H7 (cell line): ENCODE measurements at places on chromosomes 7 and 10. TPM values are rescaled to one million over a fixed set of nuclear protein-coding genes. Genes with fewer than 3 reads are reported as not detected.

The CYP3A7 gene
- not detected in 2 replicates for total RNA-seq

The ITGB8 gene
- total RNA-seq, result 1.5 and 2.2 TPM in 2 replicates

The SPOCK2 gene
- 1.3 TPM in 2 replicates for total RNA-seq

The UCN3 gene
- total RNA-seq, result not detected in 2 replicates

The SCART1 gene
- 0.03 and 0.44 TPM in 2 replicates for total RNA-seq

The PRRT4 gene
- total RNA-seq, result 0.14 and 0.67 TPM in 2 replicates

The CTAGE15 gene
- 0.28 and 1.7 TPM in 2 replicates for total RNA-seq

The SFTPD gene
- 0.21 and 1.5 TPM in 2 replicates for total RNA-seq

The C10orf62 gene
- not detected in 2 replicates for total RNA-seq

The IGFBP1 gene
- not detected in 2 replicates for total RNA-seq

The MET gene
- 14.6 and 25.4 TPM in 2 replicates for total RNA-seq

The MEOX2 gene
- not detected in 2 replicates for total RNA-seq

The ZNF746 gene
- total RNA-seq, result 19.4 and 19.9 TPM in 2 replicates

The VOPP1 gene
- 87.1 and 103 TPM in 2 replicates for total RNA-seq

The ZNF138 gene
- 0.35 and 0.81 TPM in 2 replicates for total RNA-seq

The PTPRN2 gene
- 0.70 and 0.80 TPM in 2 replicates for total RNA-seq

The FAM24B gene
- total RNA-seq, result 0.85 and 4.8 TPM in 2 replicates

The CARD11 gene
- total RNA-seq, result 21.4 and 32.7 TPM in 2 replicates

The CNTNAP2 gene
- 102 and 109 TPM in 2 replicates for total RNA-seq

The LEP gene
- total RNA-seq, result not detected in 2 replicates

The ACSL5 gene
- total RNA-seq, result 0.17 TPM in 1 of 2 replicates, not detected in the other

The GHRHR gene
- total RNA-seq, result 1.9 and 2.7 TPM in 2 replicates

DNA sequence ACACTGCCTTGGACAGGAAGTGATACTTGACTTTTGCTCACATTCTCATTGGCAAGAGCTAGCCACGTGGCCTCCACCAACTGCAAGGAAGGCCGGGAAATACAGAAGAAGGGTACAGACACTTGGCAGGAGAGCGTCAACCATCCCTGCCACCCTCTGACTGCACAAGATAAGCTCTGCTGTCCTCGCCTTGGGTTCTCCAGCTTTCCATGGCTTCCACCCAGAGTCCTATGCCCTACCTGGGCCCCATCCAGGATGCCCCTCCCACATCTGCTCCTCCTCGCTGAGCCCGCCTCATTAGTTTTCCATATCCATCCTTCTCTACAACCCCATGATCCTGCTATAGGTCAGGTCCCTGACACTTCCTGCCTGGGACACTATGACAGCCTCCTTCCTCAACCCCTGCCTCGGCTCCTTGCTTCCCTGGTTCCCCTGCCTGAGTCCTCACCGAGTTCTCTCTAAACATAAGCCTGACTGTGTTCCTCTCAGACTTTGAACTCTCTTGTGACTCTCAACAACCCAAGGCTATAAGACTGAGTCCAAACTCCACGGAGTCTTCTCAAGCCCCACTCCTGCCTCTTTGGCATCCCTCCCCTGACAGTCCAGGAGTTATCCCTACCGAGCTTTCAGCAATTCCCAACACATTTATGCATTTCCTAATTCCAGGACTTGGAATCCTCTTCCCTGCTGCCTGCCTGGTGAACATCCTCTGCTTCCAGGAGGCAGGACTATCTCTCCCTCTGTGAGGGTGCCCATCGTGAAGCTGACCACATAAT is 23.2 kb upstream of the GDF10 start:
- no peak for DNase-seq

GRCh38 chr7:115731796-115732471 is 298.6 kb downstream of the TFEC start:
- no peak for DNase-seq

GRCh38 chr10:15436696-15437095 is 65.6 kb upstream of the FAM171A1 start:
- no peak for DNase-seq

- no peak for DNase-seq
Observed at GRCh38 chr10:95276367-95277200, 14.2 kb downstream of the PDLIM1 start.

DNA sequence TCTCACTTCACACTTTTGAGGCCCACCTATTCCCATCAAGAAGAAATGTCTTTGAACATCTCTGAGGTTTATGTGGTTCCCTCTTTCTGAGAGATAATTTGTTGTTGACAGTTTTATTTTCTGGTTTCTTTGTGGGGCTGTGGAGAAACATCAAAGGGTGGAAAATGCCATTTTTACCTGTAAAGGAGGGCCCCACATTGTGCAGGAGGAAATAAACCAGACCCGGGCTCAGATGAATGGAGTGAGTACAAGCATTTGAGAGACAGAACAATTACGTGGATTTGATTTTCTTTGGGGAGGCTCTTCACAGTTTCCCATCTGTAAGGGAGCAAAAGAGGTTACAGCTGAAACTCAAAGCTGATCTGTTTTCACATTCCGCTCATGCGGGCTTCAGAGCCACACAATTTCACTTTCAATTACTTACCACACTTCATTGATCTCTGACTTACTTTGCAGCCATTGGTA is 29.8 kb downstream of the ITPRIP start:
- DNase-seq, result no peak

- no peak for DNase-seq
Observed at GRCh38 chr10:77836299-77836820, 90.2 kb downstream of the DLG5 start.

DNA sequence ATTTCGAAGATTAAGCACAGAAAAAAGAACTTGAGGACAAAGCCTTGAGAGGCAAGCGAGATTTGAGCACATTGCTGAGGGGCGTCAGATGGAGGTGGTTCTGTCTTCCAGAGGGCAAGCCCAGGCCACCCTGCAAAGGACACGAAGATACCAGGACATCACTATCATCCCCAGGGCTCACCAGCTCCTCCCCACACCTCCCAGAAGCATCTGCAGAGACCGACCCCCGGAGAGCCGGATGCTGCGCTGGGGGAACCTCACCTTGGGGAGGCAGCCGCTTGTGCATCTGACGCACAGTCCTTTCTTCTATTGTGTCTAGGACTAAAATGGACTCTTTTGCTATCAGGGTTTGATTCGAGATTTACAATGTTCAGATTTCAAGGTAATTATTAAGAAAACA is 259.7 kb downstream of the DNAJB6 start:
- DNase-seq, result no peak

DNA sequence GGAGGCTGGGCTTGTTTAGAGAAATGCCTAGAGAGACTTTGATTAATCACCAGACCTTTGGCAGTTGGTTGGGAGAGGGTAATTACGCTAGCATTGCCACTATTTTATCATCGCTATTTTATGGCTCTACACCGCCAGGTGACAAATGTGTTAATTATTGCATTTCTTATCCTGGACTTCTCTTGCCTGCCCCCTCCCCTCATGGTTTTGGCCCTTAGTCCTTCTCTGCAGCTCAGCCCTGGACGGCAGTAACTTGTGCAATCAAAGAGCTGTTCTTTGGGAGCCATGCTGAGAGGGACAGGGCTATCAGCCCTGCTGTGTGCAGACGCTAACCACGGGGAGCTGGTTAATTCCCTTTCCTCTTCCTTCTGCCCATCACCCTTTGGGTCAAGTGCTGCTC is 585.0 kb downstream of the AUTS2 start:
- peak; percentile 24 for DNase-seq

DNA sequence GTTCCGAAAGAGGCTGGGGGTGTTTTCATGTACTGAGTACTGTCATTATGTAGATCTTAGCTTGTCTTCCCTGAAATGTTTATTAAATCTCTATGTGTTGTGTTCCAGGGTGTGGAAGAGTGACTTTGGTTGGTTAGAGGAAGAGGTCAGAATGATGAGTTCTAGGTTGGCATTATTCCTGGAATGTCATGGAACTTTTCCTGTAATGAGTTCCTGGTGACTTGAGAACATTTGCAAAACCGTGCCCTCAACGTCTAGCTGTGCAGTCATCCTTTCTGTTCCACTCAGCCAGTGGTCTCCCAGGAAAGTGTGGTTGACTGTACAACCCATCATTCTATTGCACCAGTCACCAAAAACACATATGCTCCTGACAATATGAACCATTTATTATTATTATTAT is 129.6 kb downstream of the BICC1 start:
- DNase-seq, result no peak

GRCh38 chr10:79153745-79154144 is 85.0 kb downstream of the ZMIZ1 start:
- DNase-seq, result no peak

- no peak for DNase-seq
Observed at GRCh38 chr10:91617072-91617609, 15.7 kb downstream of the PPP1R3C start.

- DNase-seq, result no peak
Observed at GRCh38 chr7:40331915-40332314, 197.1 kb downstream of the SUGCT start.

GRCh38 chr10:97190450-97190849 is 4.7 kb upstream of the SLIT1 start:
- no peak for DNase-seq

DNA sequence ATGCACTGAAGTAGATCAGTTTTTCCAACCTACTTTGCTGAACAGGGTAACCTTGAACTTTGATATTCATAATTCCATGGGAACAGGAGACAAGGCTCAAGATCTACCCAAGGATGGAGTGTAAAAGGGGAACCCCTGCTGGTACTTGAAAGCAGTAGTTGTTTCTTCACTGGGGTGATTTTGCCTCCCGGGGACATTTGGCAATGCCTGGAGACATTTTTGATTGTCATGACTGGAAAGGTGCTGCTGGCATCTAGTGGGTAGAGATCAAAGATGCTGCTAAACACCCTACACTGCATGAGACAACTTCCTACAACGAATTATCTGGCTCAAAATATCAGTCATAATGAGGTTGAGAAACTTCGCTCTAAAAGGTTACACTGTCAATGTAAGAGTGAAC is 214.8 kb upstream of the CTBP2 start:
- DNase-seq, result no peak

GRCh38 chr7:8389593-8390261 is 43.7 kb upstream of the NXPH1 start:
- DNase-seq, result peak; percentile 74

DNA sequence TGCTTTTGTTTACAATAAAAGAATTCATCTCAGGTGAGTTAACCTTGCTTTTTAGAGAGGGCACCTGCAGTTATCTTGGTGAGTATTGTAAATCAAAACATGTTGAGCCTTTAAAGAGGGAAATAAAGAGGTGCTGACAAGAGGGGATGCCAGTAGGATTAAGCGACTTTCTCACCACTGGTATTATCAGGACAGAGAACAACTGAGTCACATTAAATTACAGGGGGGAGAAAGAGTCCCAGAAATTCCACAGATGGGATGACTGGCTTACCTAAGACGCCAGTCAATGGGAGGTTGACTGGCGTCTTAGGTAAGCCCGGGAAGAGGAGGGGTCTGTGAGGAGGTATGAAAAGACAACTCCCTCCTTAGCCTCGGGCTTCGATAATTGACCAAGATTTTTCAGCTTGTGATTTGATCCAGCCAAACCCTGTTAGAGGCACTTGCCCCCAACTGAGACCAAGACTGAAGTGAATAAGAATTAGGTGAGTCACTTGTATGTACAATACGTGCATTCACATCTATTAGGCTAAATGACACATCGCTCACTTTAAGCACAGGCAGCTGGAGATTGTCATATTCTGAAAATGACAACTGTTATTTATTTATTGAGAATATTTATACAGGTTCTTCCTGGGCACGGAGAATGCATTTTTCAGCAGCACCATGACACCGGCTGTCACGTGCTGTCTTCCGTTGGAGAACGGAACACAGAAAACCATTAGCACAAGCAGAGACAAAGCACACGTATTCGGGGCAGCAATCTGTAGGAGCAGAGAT is 117.6 kb downstream of the SEM1 start:
- DNase-seq, result peak; percentile 16

DNA sequence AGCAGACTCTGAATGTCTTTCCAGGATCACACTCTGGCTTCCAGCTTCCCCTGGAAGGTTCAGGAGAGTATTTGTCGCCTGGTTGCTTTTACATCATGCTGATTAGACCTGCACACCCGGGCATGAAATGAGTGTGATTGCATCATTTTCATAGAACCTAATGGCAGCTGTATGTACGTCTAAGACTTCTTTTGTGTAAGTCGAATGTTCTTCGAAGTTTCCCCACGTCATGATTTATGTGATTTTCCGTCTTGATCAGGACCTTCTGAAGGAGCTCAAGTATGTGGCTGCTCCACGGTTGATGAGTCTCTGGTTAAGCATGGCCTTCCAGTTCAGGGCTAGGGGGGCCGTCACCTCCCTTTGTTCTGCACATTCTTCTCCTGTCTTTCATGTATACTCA is 4.5 kb downstream of the EIF4H start:
- DNase-seq, result no peak

GRCh38 chr7:92002720-92003119 is 62.1 kb downstream of the AKAP9 start:
- DNase-seq, result no peak

DNA sequence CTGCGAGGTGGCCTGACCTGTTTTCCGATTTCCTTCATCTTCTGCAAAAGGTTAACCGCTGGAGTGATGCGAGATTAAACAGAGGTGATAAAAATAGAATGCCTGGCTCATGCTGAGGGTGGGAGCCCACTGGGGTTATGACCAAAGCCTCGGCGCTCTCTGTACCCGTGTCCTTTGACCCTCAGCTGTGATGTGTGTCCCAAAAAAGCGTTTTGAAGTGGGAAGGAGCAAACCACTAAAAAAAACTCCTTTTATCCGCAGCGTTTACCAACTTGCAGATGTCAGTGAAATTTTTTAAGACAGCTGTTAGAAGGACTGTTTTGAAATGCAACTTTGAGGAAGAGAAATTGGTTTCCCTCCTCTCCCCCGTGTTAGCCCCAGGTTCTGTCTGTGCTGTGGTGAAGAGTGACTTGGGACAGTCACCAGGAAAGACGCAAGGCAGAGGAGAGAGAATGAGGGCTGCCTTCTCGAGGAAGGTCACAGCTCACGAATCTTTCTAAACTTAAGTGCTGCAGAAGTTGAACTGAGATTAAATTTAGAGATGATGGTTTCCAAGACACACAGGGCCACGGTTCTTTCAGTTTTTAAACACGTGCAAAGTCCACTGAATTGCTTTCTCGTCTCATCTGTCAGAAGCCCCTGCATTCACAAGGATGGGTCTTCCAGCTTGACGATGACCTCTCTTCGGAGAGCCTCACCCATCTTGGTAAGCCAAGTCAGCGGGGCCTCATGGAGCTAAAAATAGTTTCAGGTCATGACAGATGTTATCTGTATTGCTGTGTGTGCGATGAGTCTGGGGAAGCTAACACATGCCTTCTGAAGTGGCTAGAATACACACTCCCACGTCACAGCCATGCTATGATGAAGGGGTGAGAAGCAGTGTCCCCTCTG is 27.6 kb downstream of the AMZ1 start:
- no peak for DNase-seq

- no peak for DNase-seq
Observed at GRCh38 chr7:32047075-32047474, 23.1 kb downstream of the PDE1C start.

- DNase-seq, result no peak
Observed at GRCh38 chr10:19713159-19713558, 103.1 kb upstream of the PLXDC2 start.

DNA sequence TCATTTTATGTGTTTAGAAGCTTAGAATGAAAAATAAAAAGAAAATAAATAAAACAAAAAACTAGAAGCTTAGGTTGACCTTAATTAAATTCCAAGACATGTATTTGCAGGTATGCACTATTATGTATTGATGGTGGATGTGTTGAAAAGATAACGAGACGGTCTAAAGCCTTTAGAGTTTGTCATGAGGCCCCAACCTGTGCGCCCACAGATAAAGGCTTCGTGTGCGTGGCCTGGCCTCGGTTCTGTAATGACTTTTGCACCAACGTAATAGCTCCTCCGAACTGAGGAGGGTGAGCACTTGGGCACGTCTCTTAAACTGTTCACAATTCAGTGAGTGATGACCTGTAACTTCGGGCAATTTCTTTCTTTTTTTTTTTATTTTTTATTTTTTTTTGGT is 43.7 kb upstream of the NCAPG2 start:
- no peak for DNase-seq

- no peak for DNase-seq
Observed at GRCh38 chr7:51356849-51357516, 40.4 kb upstream of the COBL start.
